ENCODE measurements at places on chromosomes 11 and 22.

DNA sequence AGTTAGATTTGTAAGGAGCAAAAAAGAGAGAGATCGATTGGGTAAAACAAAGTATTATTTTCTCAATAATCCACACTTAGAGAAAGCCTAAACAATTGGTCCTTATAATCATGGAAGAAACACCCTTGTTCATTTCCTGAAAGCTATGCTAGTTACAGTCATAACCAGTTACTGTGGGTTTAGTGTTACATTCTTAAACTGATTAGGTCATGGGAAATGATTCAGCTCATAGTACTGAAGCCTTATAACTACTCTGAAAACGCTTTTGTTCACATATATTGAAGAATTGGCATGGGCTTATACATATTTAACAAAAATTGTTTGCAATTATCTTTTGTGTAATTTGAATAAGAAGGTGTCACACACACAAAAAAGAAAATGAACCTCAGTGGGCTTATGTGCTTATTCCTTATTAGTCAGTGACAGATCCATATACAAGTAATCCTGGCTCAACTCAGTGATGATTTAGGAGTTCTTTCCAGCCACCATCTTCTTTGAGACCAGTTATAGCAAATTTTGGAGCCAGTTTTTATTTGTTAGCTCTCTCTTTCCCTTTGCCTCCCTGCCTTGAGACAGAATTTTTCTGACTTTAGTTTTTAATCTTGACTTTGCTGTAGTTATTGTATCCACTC is 198.5 kb upstream of the CTSC start:
- no peak for DNase-seq

- peak; percentile 80 for DNase-seq
Observed at GRCh38 chr22:45645526-45646414, 25.9 kb upstream of the ATXN10 start.

- no peak for DNase-seq
Observed at GRCh38 chr11:65862941-65863888, 3.0 kb downstream of the MUS81 start.

GRCh38 chr11:129326921-129327320 is 48.7 kb upstream of the BARX2 start:
- no peak for DNase-seq

GRCh38 chr22:48427731-48428211 is 1399.9 kb downstream of the BRD1 start:
- DNase-seq = no peak

DNA sequence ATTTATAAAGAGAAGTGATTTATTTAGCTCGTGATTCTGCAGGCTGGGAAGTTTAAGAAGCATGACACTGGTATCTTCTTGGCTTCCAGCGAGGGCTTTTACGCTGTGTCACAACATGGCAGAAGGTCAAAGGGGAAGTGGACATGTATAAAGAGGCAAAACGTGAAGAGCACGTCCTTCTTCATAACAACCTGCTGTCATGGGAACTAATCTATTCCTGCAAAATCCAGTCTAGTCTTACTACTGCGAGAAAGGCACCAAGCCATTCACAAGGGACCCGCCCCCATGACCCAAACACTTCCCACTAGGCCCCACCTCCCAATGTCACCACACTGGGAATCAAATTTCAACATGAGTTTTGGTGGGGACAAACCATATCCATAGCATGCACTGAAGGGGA is 58.3 kb downstream of the AMOTL1 start:
- DNase-seq = no peak

All from brain (organoid and tissue), 16 donors.